ENCODE measurements at places on chromosomes 6 and 20. TPM values are rescaled to one million over a fixed set of nuclear protein-coding genes. Genes with fewer than 3 reads are reported as not detected.
A peak's percentile ranks its signal among the peaks of the same experiment; 100 is the strongest.

GRCh38 chr6:14883921-14884320 lies 361.9 kb upstream of the JARID2 start:
- H3K4me3 ChIP-seq, result no peak overlapping the region
- no peak for DNase-seq
- H3K36me3 ChIP-seq, result no peaks in the 10 kb centered on the region
- H3K27ac ChIP-seq, result no peak overlapping the region

DNA sequence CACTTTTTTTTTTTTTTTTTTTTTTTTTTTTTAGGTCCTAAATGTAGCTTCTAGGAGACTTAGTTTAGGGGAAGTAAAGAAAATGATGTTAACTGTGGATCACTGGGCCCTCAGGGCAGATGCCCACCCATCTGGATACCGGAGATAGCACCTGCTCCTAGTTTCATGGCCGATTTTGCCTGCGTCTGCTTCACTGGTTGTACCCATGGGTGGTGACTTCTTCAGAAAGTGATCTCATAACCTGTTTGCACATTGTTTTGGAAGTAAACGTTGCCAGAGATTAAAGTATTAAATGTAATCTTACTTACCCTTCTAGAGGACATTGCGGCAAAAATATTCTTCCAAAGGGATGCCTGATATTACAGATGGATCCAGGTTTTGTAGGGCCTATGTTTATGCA lies 79.8 kb upstream of the SGK1 start:
- peaks cover 22% of the 10 kb centered on the region for H3K4me1 ChIP-seq
- no peaks in the 10 kb centered on the region for H3K36me3 ChIP-seq
- no peak overlapping the region for H3K4me3 ChIP-seq
- no peaks in the 10 kb centered on the region for H3K27me3 ChIP-seq

DNA sequence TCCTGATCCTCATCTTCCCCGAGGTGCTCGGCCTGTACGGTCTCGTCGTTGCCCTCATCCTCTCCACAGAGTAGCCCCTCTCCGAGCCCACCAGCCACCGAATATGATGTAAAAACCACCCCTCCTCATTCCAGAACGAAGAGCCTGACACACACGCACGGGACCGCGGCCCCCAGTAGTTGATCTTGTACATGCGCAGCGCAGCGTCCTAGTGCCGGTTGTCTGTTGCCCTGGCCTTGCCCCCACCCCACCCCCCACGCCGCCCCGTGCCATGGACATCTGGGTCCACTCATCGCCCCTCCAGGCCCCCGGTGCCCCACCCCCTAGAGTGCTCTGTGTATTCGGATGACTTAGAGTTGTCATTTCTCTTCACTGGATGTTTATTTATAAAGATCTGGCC lies 5.2 kb upstream of the PRPH2 start:
- peaks cover 16% of the 10 kb centered on the region for H3K4me1 ChIP-seq
- peaks cover 3% of the 10 kb centered on the region for H3K36me3 ChIP-seq
- H3K27me3 ChIP-seq, result peaks cover 3% of the 10 kb centered on the region
- peak overlapping the region; percentile 46 for H3K4me3 ChIP-seq
- DNase-seq, result no peak

- peaks cover 93% of the 10 kb centered on the region for H3K27me3 ChIP-seq
- H3K27ac ChIP-seq, result no peak overlapping the region
- no peaks in the 10 kb centered on the region for H3K36me3 ChIP-seq
- DNase-seq, result peak; percentile 79
Measured at GRCh38 chr6:149925974-149926777, 3.3 kb upstream of the RAET1G start.

GRCh38 chr6:17865243-17865642 lies 122.2 kb downstream of the KIF13A start:
- H3K36me3 ChIP-seq, result no peaks in the 10 kb centered on the region
- no peak overlapping the region for H3K4me3 ChIP-seq
- DNase-seq, result no peak
- H3K4me1 ChIP-seq, result no peaks in the 10 kb centered on the region
- H3K27me3 ChIP-seq, result peaks cover 36% of the 10 kb centered on the region

GRCh38 chr6:106206905-106207304 lies 118.7 kb downstream of the ATG5 start:
- peaks cover 50% of the 10 kb centered on the region for H3K36me3 ChIP-seq
- no peaks in the 10 kb centered on the region for H3K27me3 ChIP-seq
- no peak overlapping the region for H3K4me3 ChIP-seq

DNA sequence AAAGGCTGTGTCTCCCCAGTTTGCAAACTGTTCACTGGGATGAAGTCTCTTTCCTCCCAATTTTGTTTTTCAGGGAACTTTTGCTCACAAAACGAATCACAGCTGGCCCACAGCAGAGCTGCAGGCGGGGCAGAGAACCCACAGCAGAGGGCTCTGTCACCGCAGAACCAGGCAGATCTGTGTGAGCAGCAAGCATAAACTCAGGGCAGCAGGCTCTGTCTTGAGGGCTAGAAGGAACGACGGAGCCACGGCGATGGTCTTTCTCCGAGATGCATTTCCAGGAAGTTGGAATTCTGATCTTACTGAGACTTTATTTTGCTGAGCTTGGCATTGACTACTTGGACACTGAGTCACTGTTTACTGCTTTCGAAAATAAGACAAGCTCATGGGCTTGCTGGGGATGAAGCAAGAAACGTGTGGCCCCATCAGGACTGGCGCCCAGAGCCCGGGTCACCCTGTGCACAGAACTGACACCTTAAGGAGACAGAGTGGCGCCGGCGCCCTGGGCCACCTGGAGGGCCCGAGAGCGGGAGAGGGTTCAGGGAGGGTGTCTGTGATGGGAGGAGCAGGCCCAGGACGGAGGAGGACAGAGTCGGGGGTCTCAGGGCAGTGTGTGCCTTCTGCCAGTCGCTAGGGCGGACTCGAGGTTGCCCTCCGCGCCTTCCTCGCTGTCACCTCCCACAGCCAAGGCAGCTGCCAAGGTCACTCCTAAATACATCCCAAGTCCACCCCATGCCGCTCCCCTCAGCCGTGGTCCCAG lies 106.3 kb upstream of the NXT1 start:
- peaks cover 7% of the 10 kb centered on the region for H3K27me3 ChIP-seq
- no peak for DNase-seq
- H3K27ac ChIP-seq, result no peak overlapping the region
- no peak overlapping the region for H3K4me3 ChIP-seq
- no peaks in the 10 kb centered on the region for H3K36me3 ChIP-seq
- H3K4me1 ChIP-seq, result no peaks in the 10 kb centered on the region

DNA sequence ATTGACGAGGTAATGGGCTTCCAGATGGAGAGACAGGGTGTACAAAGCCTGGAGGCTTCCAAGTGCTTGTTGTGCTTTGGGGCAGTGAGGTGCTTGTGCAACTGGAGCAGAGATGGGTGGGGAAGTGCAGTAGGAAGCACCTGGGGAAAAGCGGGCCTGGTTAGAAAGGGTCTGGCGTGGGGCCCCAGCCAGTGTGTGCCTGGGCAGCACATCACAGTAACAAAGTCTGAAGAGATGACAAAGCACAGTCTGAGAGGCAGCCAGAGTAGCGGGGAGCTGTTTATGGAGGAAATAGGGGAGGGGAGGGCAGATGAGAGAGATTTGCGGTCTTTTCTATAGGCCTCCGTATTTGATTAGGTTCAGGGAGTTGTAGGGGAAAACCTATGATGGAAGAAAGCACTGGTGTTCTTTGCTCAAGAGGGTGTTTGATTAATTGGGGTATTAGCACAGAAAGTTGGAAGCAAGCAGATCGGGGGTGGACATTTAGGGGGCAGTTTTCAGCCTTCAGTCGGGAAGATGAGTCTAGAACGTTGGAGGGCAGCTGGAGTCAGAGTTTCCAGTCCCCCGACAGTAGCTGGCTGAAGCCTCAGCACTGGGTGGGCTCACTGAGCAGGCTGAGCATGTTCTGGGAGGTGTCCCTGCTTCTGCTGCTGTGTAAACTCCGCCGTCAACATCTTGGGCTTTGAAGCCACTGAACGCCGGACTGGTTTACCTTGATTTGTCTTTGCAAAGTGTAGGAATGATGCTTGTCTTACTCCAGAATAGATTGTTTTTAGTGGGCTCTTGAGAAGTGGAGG lies 15.5 kb upstream of the MROH8 start:
- DNase-seq, result no peak
- no peaks in the 10 kb centered on the region for H3K27me3 ChIP-seq
- H3K27ac ChIP-seq, result peak overlapping the region; percentile 64
- peak overlapping the region; percentile 40 for H3K4me3 ChIP-seq

GRCh38 chr6:38085031-38085430 lies 265.5 kb downstream of the ZFAND3 start:
- peaks cover 26% of the 10 kb centered on the region for H3K36me3 ChIP-seq
- DNase-seq, result no peak
- no peaks in the 10 kb centered on the region for H3K27me3 ChIP-seq
- H3K4me3 ChIP-seq, result no peak overlapping the region

DNA sequence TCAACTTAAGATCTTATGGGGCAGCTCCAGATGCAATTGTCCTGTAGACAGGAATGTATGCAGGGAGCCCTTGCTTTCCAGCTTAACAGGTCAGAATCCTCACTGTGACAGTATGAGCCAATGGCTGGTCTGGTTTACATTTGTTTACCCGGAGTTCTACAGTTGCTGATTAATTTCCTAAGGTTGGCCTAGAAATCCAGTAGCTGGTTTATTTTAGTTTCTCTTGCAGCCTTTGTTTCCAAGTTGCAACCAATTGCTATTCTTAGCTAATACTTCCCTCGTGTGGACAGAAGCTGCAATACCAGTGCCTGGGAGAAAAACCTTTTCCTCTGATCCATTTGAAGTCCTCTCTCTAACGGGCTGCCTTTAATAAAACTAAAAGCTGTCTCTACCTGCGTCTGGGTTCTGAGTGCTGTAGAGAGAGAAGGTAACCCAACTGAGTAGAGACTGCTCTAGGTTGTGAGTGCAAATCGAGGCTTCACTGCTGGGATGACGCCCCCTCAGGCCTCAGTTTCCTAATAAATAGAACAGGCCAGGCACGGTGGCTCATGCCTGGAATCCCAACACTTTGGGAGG lies 45.9 kb downstream of the ZNF217 start:
- H3K27ac ChIP-seq, result no peak overlapping the region
- H3K27me3 ChIP-seq, result no peaks in the 10 kb centered on the region
- no peaks in the 10 kb centered on the region for H3K36me3 ChIP-seq
- no peaks in the 10 kb centered on the region for H3K4me1 ChIP-seq
- DNase-seq, result peak; percentile 14
- H3K4me3 ChIP-seq, result no peak overlapping the region

GRCh38 chr6:107064579-107065065 lies 36.6 kb downstream of the MTRES1 start:
- no peak overlapping the region for H3K4me3 ChIP-seq
- peak overlapping the region; percentile 31 for H3K27ac ChIP-seq
- H3K27me3 ChIP-seq, result no peaks in the 10 kb centered on the region
- DNase-seq, result peak; percentile 43
- H3K36me3 ChIP-seq, result peaks cover 7% of the 10 kb centered on the region

DNA sequence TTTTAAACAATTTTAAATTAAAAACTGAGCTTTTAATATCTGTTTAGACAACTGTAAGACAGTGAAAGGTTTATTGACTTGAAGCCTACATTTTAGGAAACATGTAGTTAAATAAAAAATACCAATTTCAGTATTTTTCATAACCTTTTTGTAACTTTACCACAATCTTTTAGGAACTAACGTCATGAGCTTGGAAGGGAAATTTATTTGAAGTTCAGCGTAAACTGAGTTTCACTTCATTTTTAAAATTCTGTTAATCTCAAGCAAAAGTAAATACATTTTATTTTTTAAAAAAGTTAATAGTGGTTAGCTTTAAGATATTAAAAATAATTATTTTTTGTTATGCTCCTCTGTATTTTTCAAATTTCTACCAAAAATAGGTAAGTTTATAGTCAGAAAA lies 5.5 kb downstream of the CST7 start:
- H3K4me3 ChIP-seq, result peak overlapping the region; percentile 18
- peak overlapping the region; percentile 76 for H3K27ac ChIP-seq
- H3K4me1 ChIP-seq, result peaks cover 40% of the 10 kb centered on the region
- no peaks in the 10 kb centered on the region for H3K27me3 ChIP-seq
- DNase-seq, result no peak

- no peak for DNase-seq
- no peaks in the 10 kb centered on the region for H3K4me1 ChIP-seq
- H3K27ac ChIP-seq, result no peak overlapping the region
Measured at GRCh38 chr20:64176551-64176950, 12.3 kb downstream of the MYT1 start.

Gene EYA4
- not detected for total RNA-seq

Gene ARFGEF2
- 30.8 TPM for total RNA-seq

Gene STK35
- 19.9 TPM for total RNA-seq

Gene PTK6
- 0.16 TPM for total RNA-seq

Gene MYLK4
- 0.21 TPM for total RNA-seq

Gene SIM1
- not detected for total RNA-seq

Gene KCNK16
- not detected for total RNA-seq

Gene C4A
- total RNA-seq, result 3.2 TPM

Gene C20orf202
- total RNA-seq, result not detected

Measured in activated naive CD8-positive, alpha-beta T cell treated with anti-CD3 and anti-CD28 coated beads for 36 hours (primary cell).